ENCODE measurements at places on chromosomes 4 and X. TPM values are rescaled to one million over a fixed set of nuclear protein-coding genes. Genes with fewer than 3 reads are reported as not detected.

GRCh38 chrX:38578167-38578566 lies 16.8 kb downstream of the TSPAN7 start:
- DNase-seq = no peak

GRCh38 chr4:152158225-152158624 lies 377.7 kb downstream of the FBXW7 start:
- no peak for DNase-seq

- no peak for DNase-seq
These were observed 17.6 kb downstream of the ARMCX2 start for GRCh38 chrX:101642093-101642492.

GRCh38 chr4:159278399-159278798 lies 175.5 kb downstream of the RAPGEF2 start:
- DNase-seq = no peak

DNA sequence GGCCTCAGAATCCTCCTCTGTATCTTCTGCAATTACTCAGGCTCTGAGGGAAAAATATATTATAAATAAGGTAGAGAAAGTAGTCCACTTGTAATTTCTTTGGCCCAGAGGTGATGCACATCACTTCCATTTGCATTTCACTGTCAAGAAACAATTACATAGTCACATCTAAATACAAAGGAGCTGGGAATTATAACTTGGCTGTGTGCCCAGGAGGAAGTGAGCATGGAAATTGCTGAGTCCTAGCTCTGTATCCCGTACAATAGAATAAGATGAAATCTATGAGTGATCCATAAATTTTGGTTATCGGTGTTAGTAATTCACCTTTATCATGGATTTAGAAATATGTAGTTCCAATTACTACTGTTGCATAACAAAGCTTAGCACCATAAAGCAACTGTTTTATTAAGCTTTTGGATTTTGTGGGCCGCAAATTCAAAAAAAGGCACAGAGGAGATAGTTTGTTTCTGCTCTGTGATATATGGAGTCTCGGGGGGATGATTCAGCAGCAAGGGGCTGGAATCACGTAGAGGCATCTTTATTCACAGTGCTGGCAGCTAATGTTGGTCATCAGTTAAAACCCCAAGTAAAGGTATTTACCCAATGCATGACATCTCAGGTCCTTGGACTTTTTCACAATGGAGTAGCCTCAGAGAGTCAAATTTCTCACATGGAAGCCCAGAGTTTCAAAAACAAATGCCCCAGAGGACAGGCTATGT lies 241.4 kb upstream of the GALNT7 start:
- DNase-seq = no peak

- DNase-seq = no peak
These were observed 178.2 kb downstream of the FAT4 start for GRCh38 chr4:125492957-125493356.

GRCh38 chrX:97332963-97333362 lies 449.3 kb downstream of the RPA4 start:
- no peak for DNase-seq

DNA sequence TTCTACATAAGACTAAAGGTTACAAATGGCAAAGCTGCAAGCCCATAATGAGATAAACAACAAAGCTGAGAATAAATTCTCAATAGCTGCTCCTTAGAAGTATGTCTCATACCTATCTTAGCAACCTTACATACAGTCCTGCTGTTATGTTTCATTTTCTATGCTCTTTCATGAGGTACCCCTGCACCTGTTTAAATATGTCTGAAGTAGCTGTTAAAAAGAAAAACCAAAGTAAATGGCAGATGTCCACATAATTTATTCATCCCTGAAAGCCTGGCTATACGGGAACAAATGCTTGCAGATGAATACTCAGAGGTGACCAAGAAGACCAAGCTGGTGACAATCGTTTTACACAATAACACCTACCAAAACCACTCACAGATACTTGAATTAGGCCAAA lies 22.5 kb downstream of the PPA2 start:
- DNase-seq = no peak

- DNase-seq = no peak
These were observed 11.1 kb downstream of the LEF1 start for GRCh38 chr4:108157655-108158054.

Gene EMCN
- total RNA-seq = 46.4 TPM

Gene PITX2
- not detected for total RNA-seq

Gene TMEM154
- total RNA-seq = 3.2 TPM

Gene CNGA1
- total RNA-seq = not detected

Gene RAB40A
- total RNA-seq = not detected

Gene SPANXB1
- total RNA-seq = not detected

Gene NDUFB11
- total RNA-seq = 212 TPM

All from Right ventricle myocardium inferior (tissue), 1 donor.